Caco-2 (cell line): ENCODE measurements at places on chromosomes 2 and 18.
A peak's percentile ranks its signal among the peaks of the same experiment; 100 is the strongest.

GRCh38 chr2:234702731-234703225 is 205.9 kb upstream of the ARL4C start:
- peak; percentile 20 for DNase-seq

GRCh38 chr2:48738806-48739205 is 16.7 kb downstream of the LHCGR start:
- no peak for DNase-seq

DNA sequence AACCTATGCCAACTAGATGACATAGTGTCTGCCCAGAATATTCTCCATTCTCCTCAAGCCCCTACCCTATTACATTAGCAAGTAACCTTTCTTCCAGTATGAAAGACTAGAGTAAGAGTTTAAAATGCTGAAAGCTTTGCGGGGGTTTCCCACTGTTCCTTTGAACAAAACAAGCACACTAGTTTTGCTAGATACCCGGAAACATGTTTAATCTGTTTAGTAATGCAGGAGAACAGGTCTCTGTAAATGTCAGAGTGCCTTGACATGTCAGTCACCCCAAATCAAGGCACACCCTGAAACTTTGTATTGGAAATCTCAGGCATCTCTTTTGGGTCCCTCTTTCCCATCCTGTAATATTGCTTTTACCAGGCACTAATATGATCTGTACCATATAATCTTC is 11.6 kb downstream of the GALNT5 start:
- DNase-seq = no peak

GRCh38 chr2:150081775-150082481 is 405.5 kb downstream of the RND3 start:
- DNase-seq = no peak

- DNase-seq = no peak
These were observed 1.1 kb upstream of the SALL3 start for GRCh38 chr18:78978349-78979055.
